ENCODE measurements at places on chromosomes 2 and 18.

DNA sequence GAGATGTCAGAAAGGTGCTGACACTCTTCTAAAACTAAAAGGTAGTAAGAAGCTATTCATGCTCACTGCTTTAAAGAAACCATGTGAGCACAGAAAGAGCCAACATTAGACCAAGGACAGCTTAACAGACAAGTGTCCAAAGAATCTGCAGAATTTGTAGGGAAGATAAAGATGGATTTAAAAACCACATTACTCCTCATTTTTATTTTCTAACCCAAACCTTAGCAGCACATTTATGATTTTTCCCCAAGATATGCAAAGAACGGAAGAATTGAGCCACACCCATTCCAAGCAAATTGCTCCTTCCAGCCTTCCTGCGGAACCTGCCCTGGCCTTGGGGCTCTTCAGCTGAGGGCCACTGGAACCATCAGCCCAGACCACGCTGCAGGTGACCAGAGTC is 26.9 kb downstream of the MBP start:
- DNase-seq: peak; percentile 20

DNA sequence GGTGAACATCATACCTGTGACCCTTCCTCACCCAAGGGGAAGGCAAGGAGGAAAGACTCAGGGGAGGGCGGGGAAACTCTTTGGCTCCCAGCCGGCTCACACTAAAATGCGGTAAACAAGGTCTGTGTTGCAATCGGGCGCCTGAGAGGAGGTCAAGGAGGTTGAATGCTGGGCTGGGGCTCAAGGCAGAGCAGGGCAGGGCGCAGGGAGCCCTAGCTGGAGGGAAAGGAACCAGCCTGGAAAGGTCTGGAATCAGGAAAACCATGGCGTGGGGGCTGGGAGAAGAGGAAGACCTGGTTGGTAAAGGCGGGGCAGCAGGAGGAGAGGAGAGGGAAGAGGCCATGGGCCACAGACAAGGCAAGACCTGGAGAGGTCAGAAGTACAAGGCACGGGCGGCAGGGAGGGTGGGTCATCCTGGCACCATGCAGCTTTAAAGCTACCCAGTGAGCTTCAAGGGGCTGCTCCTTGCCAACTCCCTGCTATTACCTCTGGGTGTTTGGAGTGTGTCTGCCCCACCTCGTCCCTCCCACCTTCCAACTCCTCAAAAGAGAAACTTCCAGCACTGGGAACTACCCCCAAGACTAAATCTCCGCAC is 4.8 kb upstream of the TMEM37 start:
- DNase-seq: no peak

- DNase-seq: peak; percentile 90
Observed at GRCh38 chr2:27322766-27323595, at the start of gene MPV17. TSS of gene MPV17 (minus strand) at chr2:27323097. CDS start at chr2:27322517, 580 bp downstream.

GRCh38 chr2:219133976-219134375 is 26.6 kb downstream of the NHEJ1 start:
- DNase-seq: no peak

DNA sequence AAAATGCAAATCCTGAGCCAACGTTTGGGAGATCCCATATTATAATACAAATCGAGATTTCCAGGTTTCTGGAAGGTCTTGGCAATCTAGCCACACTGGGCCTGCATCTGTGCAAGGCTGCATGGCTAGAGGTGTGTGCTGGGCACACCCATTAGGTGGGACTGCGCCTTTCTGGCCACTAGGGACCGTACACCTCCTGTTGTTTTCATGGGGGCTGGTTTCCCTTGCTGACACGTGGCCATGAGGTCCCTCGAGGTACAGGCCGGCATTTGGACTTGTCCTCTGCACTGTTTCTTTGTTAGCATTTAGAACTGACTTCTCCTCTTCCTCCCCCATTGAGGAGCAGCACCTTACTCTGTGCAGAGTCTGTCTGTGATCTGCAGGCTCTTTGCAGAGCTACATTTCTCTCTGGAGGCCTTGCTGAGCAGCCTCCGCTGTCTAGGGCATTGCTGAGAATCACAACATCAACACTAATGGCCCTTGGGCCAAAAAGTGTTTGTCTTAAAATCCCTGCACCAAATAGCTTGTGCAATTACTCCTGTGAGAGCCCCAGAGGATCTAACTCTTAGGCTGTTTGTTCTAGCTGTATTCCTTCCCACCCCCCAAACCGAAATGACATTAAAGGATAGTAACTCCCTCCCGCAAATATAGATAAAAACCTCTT is 131.2 kb downstream of the NEDD4L start:
- no peak for DNase-seq
